Muscle of arm (tissue), 14 donors: ENCODE measurements at places on chromosomes 12 and 14. TPM values are rescaled to one million over a fixed set of nuclear protein-coding genes. Genes with fewer than 3 reads are reported as not detected.
A peak's percentile ranks its signal among the peaks of the same experiment; 100 is the strongest.

Gene PTPN21
- polyA plus RNA-seq, result 52.4 TPM

- peak; percentile 55 for DNase-seq
Observed at GRCh38 chr12:71626098-71626497, 37.5 kb downstream of the ZFC3H1 start.

DNA sequence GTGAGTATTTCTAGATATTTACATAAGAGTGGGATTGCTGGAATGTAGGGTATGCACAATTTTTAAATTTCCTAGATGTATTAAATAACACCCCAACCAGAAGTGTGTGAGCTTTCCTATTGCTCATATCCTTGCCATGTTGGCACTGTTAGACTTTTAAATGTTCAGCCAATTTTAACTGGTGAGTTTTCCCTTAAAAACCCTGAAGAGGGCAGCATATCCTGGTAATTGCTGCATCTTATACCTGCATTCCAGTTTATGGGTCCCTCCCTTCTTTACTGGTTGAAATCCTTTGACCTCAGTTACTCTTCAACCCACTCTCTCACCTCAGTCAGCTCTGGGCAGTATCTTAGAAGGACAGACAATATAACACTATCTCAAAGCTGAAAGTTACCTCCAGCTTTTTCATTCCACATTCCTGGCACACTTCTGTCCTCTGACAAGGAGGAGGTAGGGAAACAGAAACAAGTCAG lies 270.6 kb downstream of the PAWR start:
- DNase-seq, result no peak

GRCh38 chr12:14260011-14260993 lies 105.2 kb upstream of the ATF7IP start:
- peak; percentile 89 for DNase-seq

Gene ANO6
- polyA plus RNA-seq, result 64.9 TPM

GRCh38 chr12:50192908-50193307 lies 25.7 kb upstream of the CERS5 start:
- DNase-seq, result no peak

- no peak for DNase-seq
Observed at GRCh38 chr12:74836567-74836966, 298.9 kb downstream of the ATXN7L3B start.

GRCh38 chr14:49673586-49673985 lies 14.4 kb downstream of the POLE2 start:
- no peak for DNase-seq

Gene MYO1A
- polyA plus RNA-seq, result 0.12 TPM

DNA sequence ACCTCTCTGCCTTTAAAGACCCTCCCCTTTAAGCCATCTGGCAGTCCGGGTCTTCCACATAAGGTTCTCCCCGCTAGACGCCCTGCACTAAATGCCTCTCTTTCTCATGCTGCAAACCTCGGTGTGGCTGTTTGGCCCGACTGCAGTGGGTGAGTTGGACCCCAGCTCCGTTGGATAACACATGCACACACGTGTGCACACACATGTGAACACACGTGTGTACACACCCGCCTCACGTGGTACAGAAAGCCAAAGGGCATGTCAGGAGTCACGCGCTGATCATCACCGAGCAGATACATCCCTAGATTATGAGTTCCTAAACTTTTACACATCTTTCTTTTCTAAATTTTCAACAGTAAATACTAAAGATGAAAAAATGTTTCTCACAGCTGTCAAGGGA lies 68.3 kb downstream of the RIMBP2 start:
- no peak for DNase-seq
